ENCODE measurements at places on chromosomes 11 and 22. TPM values are rescaled to one million over a fixed set of nuclear protein-coding genes. Genes with fewer than 3 reads are reported as not detected.

Gene B4GALNT4
- 12.5 TPM for total RNA-seq

DNA sequence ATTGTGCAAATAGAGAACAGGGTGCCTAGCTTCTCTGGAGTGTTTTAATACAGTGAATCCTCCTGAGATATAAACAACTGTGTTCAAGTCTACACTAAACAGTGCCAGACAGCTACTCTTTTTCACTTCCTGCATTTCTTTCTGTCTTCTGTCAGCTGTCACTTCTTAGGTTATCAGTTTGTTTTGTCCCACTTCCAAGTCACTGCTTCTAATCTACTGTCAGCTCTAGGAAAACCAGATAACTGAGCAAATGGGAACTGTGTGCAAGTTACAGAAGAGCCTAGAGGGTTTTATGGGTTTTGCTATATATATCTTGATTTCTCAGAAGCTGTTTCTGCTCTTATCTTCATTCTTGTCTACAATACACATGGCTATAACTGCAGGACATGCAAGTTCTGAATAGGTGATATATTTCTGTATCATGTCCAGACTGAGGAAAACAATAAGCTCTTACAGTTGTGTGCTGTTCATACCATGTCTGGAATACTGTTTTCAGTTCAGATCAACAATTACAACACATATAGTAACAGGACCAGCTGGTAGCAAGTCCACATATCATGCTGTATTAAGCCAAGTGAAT, 5.8 kb downstream of the PITPNB start:
- no peak for DNase-seq

- DNase-seq: peak; percentile 88
Observed at GRCh38 chr11:76672431-76673175, 2.1 kb upstream of the LRRC32 start.

Gene RBX1
- total RNA-seq: 27.9 TPM

DNA sequence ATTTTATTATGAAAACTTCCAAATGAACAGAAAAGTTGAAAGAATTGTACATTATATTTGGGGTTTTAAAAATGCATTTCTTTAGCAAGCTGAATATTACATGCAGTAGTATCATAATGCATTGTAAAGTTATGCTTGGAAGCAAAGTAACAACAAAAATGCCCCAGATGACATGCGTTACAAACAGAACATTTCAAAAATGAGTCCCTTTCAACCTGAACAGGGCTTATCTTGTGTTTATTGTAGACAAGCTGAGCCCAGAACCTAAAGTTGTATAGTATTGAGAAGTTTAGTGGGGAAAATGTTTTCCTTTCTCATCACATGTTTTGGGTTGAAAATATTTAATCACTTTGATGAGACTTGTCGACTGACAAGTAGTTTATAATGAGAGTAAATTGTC, 68.8 kb downstream of the CECR2 start:
- no peak for DNase-seq

Gene DBX1
- total RNA-seq: not detected

GRCh38 chr11:96448225-96448624, 58.4 kb downstream of the JRKL start:
- no peak for DNase-seq

GRCh38 chr22:32830473-32830872, 29.0 kb downstream of the TIMP3 start:
- DNase-seq: no peak

Gene SLN
- total RNA-seq: not detected

GRCh38 chr11:1484695-1485503, 1.7 kb downstream of the MOB2 start:
- no peak for DNase-seq

DNA sequence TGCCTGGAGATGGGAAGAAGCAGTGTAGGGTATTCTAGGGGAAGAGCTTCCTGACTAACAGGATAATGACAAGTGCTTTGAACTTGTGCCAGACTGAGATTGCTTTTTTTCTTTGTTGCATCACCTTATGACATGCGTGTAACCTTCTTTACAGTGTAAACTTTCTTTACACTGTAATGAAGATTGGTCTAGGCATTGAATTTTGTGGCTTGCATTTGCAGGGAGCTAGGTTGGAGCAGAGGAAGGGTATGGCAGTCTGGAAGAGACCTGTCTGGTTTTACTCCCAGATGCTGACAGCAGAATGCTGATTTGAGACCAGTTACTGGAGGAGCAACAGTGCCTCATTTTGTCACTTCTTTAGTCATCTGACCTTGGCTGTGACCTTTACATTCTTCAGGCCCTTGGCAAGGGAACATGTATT, 5.6 kb downstream of the DDB2 start:
- DNase-seq: no peak

DNA sequence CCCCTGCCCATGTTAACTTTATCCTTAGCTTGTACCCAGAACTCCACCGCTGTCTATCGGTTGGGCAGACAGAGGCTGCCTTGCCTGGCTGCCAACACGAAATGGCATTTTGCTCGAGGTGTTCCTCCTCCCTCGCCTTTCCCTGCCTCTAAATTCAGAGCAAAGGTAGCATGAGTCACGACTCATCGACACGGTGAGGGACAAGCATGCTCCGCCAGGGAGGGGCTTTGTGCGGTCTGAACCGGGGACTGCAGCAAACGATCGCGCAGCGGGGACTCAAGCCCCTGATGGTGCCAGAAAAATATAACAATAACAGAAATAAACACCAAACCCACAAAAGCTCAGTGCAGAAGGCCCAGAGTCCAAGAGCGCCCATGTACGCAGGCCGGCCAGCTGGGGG, 52.3 kb downstream of the RTL6 start:
- DNase-seq: no peak

DNA sequence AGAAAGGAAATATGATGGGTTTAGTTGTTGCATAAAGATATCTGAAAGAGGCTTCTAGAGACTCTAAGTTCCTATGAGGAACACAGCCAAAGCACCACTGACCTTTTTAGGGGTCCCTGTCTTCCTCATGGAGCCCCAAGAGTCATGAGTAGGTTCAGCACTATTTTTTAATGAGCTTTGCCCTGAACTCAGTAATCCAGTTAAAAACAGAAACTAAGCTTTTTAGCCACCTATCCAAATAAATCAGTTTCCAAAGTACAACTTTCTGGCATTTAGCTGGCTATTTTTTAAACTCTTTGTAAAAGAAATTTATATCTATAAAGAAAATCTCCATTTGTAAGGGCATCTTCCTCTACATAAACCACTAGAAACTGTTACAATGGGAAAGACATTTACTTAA, 241.8 kb upstream of the UBASH3B start:
- no peak for DNase-seq

DNA sequence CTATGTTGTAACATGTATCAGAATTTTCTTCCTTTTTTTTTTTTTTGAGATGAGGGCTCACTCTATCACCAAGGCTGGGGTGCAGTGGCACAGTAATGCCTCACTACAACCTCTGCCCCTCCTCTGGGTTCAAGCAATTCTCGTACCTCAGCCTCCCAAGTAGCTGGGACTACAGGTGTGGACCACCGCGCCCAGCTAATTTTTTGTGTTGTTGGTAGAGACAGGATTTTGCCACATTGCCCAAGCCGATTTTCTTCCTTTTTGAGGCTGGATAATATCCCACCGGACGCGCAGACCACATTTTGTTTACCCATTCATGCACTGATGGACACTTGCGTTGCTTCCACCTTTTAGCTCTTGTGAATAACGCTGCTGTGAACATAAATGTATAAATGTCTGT, 97.0 kb downstream of the BRD1 start:
- no peak for DNase-seq

DNA sequence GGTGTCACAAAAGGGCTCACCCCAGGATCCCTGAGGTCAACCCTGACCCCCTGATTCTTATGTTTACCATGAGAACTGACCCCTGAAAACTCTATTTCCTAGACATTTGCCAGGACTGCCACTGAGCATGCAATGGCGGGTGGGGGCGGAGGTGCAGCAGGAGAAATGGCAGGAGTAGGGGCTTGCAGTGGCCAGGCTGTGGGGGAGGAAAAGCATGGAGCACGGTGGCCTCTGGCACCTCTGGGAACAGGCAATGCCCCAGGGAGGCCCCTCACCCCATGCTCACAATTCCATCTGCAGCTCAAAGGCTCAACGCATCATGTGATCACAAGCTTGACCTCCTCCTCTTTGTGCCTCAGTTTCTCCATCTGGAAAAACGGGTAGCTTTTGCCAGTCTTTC, 46.5 kb upstream of the FGF3 start:
- DNase-seq: peak; percentile 26

DNA sequence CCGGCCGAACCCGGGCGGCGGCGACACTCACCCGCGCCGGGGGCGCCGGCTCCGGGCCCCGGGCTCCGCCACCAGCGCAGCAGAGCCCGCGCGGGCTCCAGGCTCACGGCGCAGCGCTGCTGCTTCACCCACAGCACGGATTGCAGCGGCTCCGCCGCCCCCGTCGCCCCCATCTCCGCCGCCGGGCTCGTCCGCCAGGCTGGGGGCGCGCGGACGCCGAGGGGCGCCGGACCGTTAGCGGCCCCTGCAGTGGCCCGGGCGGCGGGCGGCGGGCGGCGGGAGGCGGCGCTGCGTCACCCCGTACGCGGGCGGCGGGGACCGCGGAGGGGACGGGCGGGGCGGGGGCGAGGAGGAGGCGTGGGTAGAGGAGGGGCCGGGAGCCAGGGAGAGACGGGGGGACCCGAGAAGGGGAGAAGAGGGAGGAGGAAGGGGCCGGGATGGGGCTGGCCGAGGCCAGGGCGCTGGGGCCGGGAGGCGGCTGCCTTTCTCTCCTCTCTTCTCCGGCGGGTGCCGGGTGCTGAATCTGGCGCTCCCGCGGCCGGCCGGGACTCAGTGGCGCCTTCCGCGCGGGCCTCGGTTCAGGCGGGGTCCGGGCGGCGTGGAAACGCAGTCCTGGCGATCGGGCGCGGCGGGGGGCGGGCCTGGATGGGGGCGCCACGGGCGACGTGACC, at the start of gene CERK:
TSS of gene CERK (minus strand) at position 277 of the 671 bp plus-strand sequence. CDS start at position 173, 104 bp downstream.
- DNase-seq: peak; percentile 89

Measured in Peyer's patch (tissue), 4 donors.